ENCODE measurements at places on chromosomes 2 and 18.

DNA sequence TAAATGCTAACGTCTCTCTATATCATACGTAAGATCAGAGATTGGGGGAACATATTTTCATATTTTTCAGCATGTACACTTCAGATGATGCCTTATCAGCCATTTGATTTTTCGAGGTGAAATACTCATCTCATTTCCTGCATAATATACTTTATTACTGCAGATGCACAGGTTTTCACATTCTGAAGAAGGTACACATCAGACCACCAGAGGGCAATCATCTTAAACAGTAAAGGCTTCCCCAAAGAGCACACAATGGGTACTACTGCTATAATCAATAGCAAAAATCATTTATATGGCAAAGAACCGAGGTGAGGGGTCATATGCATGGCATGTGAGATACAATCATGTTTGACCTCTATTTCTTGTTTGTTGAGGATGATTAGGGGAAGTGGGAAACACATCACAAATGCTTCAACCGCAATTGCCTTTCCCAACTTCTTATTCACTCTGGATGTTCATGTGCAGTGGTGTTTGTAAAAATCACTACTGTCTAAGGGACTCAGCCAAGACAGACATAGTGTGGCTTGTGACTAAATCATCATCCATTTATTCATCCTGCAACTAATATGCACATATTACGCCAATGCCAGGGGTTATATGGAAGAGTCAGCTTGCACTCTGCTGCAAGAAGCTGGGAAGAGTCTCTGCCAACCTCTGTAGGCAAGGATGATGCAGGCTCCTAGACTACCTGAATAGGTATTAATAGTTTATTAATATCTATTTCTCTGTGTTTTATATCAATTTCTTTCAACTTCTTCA is 118.7 kb downstream of the EPB41L3 start:
- DNase-seq, result no peak

- no peak for DNase-seq
Measured at GRCh38 chr18:76338619-76339245, 156.3 kb downstream of the ZNF516 start.

- no peak for DNase-seq
Measured at GRCh38 chr18:49617329-49617695, 55.5 kb downstream of the LIPG start.

- peak; percentile 23 for DNase-seq
Measured at GRCh38 chr2:85135660-85135914, 2.4 kb downstream of the TCF7L1 start.

DNA sequence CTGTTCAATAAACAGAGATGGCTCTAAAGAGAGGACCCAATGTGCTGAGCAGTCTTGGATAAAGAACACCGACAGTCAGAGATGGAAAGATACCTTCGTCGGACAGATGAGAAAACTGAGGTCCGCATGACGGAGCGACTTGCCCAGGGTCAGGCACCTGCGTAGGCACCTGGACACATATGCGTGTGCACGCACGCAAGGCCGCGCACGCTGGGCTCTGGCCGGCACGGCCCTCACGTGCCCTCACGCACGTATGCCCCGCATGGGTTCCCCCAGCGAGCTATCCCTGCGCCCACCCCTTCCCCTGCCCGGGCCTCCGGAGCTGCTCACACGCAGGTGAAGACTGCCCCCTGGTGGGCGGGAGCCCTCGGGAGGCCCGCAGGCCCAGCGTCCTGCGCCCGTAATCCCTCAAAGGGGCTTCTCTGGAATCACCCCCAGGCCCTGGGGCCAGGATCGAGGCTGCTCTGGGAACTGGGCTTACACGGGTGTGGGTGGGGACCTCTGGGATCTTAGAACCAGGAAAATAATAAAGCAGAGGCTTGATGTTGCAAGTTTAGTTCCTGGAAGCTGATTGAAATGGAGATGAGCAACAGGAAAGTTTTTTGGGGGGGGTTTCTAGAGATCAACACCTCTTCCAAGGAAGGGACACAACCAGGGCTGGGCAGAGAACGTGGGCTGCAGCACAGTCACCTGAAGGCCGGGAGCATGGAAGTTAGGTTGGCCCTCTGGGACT is 246.3 kb downstream of the TNS1 start:
- peak; percentile 96 for DNase-seq

DNA sequence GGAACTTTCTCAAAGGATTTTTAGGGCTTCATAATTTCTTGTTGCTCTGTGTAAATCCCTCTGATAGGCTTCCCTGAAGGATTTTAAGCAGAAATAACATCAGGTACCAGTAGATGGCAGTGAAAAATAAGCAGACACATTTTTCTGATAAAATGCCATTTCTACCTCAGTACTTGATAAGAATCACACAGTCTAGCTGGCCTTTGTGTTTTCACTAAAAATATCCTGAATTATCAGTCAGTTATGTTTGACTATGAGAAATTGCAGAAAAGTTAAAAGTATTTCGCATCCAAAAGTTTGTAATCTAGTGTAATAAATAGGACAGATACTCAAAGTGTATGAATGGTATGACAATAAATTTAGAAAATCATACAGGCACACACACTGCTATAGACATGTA is 68.7 kb downstream of the DNAJC10 start:
- DNase-seq, result no peak

DNA sequence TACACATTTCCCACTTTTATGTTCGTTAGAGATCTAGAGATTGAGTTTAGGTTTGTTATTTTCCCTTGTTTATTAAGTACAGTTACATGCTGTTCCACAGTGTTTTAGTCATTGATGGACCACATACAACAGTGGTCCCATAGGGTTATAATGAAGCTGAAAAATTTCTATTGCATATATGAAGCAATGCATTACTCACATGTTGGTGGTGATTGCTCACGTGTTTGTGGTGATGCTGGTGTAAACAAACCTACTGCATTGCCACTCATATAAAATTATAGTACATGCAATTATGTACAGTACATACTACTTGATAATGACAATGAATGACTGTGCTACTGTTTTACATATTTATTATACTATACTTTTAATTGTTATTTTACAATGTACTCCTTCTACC is 51.0 kb upstream of the NXPH2 start:
- no peak for DNase-seq

- no peak for DNase-seq
Measured at GRCh38 chr18:43961722-43962121, 684.4 kb upstream of the SYT4 start.

DNA sequence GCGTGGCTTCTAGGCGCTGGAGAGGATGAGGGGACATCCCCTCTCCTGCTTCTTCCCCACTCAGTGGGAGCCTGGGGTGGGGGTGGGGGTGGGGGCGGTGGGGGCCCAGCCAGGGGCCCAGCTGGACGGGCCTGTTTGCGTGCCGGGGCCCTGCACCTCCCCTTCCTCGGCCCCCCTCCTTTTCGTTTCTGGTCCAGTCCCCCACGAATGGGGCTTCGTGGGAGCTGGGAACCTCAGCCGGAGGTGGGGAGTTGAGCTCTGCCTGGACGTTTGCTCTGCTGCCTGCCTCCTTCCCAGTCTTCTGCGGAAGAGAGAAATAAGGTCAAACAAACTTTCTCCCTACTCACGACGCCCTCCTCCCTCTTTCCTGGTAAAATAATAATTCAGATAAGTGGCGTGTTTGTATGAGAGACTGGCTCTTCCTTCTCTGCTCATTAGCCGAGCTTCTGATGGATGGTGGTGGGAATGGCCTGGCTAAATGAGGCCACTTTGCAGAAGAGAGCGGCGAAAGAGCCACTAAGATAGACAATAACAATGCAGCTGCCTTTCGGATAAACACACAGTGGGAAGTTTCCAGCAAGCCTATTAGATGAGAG is 782 bp downstream of the MTA3 start:
- peak; percentile 27 for DNase-seq

GRCh38 chr2:42786561-42787345 is 5.6 kb downstream of the HAAO start:
- no peak for DNase-seq

DNA sequence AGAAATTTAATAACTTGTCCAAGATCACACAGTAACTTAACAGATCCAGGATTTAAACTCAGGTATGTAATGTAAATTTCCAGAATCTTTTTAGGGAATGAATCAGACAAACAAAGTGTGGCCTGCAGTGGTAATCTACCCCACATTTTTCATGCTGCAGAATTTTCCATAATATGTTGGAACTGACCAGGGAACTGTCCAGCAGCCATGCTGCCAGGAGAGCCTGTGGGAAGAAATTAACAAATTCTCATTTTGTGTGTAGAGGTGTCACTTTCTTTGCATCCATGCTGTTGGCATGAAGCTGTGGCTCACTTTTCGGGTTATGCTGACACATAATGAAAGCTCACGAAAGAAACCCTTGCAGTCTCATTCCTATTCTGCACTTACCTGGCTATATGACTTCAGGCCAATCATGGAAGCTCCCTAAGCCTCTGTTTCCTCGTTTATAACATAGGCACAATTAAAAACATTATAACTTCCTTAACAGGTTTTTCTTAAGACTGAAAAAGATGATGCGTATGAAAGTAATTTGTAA is 54.7 kb downstream of the CDKL4 start:
- no peak for DNase-seq

- no peak for DNase-seq
Measured at GRCh38 chr2:236795861-236796219, 226.2 kb downstream of the ACKR3 start.

- DNase-seq, result no peak
Measured at GRCh38 chr2:192570788-192571187, 376.1 kb upstream of the TMEFF2 start.

- DNase-seq, result no peak
Measured at GRCh38 chr2:149442346-149442745, 112.0 kb downstream of the LYPD6 start.

DNA sequence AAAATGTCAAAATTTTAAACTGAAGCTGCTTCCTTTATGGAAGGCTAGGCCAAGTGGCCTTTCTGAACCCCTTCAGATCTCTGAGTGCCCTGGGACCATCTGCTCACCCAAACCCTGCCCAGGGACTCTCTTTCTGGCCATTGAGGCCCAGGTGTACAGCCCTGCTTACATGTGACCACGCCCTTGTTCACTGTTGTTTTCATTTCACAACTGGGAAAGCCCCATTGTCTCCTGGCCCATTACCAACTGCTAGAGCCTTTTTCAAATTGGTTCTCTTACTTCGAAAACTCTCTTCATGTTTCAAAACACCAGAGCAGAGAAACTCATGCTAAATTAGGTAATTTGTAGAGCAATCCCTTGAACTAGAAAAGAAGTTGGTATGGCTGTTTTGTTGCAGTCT is 219.5 kb upstream of the TANK start:
- no peak for DNase-seq
